ENCODE measurements at places on chromosomes 5 and 9.

- peak; percentile 46 for DNase-seq
These were observed 1.3 kb upstream of the NIPBL start for GRCh38 chr5:36875051-36875789.

GRCh38 chr5:174917976-174918554, 193.7 kb downstream of the MSX2 start:
- DNase-seq: no peak

GRCh38 chr9:80509358-80509757, 937.6 kb downstream of the TLE4 start:
- DNase-seq: no peak

DNA sequence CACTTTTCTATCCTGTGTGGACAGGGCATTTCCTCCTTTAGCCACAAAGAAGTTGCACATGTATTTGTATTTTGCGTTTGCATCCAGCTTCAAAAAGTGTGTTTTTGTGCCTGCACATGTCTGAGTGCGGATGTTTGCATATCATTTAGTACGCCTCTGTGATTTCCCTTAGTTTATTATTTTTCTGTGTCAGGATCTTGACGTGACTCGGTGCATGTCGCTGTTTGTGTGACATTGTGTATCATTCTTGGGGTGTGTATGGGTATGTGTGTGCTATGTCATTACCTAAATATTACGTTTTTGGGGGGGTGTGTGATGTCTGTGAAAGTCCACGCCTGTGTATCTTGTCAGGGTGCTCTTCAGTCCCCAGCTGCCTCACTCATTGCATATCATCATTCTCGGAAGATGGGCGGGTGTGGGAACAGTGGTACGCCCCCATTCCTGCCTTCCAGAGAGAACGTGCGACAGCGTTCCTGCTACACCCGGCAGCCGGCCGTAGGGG, 416 bp upstream of the PAIP2 start:
- no peak for DNase-seq

DNA sequence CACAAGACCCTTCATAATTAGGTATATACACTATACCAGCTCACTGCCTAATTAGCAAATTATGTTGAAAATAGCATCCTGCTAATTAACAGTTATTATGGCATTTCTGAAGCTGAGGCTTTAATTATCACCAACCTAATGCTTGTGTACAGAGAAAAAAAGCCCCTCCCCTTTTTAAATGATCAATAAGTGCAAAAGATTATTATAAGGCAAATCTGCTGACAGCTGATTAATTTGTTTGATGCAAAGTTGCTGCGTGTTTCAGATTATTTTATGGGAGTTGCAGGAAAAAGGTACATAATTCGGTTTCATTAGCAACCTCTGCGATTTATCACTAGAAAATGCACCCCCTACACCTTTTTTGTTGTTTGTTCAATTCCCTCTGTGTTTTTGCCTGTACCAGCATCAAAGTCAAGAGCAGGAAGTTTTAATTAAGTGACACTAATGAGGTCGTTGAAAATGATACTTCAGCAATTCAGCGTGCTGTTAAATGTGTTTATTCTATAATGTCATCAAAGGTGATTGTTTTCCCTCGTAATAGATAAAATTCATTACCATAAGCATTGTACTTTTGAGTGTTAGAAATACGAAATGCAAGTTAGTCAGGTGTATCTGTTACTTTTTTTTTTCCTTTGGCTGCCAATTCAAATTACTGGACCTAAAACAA, 170.0 kb downstream of the EBF1 start:
- no peak for DNase-seq

DNA sequence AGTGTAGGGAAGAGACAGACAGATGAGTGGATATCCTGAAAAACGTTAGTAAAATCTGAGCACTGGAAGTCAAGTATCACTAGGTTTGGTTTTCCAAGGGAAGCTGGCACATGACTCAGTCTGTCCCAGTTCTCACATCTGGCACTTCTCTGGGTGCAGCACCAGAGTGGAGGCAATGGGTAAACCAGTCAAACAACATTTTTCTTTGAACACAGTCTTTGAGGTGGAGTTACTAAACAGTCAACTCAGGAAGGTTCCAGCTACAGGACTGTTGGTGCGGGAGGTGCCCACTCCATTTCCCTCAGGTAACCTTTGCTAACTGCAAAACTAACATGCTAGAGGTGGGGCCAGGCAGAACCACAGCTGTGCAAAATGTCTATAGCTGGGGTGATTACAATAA, 301.4 kb upstream of the RFX3 start:
- no peak for DNase-seq

- DNase-seq: no peak
These were observed 366.9 kb upstream of the GRAMD2B start for GRCh38 chr5:126056352-126056751.

- no peak for DNase-seq
These were observed 93.7 kb downstream of the PAPPA start for GRCh38 chr9:116247284-116247683.

DNA sequence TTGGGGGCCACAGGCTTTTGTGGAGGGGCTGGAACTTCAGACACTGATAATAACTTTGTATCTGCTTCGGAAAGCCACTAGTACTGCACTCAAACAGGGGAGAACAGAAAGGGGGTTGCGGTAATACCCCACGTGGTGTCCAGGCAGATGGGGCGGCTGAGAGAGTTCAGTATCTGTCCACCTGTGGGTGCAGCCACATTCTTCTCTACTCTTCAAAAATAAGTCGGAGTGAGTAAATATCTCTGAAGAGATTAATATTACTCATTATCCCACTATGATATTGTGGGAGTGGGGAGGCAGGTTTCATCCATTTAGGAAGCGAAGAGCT, 102.1 kb upstream of the SSBP2 start:
- no peak for DNase-seq

GRCh38 chr9:112884101-112884500, 6.6 kb downstream of the SLC46A2 start:
- DNase-seq: no peak

DNA sequence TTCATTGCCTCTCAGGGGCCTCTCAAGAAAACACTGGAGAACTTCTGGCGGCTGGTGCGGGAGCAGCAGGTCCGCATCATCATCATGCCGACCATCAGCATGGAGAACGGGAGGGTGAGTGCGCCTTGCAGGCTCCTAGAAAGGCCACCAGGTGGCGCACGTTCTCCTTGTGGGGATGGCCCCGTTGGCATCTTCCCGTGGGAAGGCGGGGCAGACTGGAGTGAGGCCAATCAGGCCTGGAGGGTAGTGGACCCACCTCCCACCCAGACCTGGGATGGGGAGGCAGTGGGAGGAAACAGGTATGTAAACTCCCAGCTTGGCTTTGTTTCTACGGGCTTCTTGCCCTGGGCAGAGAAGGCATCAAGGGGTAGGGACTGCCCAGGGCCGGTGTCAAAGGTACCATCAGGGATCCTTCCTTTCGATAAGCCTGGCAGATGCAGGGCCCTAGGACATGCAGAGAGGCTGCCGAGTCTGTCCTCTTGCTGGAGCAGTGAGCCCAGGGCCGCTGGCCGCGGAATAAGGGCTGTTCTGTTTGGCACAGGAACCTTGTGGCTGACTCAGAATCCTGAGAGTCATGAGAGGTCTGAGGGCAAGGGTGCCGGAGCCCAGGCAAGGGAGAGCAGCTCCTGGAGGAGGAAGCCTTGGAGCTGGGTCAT, 18.9 kb upstream of the SPTLC1 start:
- peak; percentile 79 for DNase-seq

- no peak for DNase-seq
These were observed 80.1 kb upstream of the TNFAIP8 start for GRCh38 chr5:119275601-119276173.

GRCh38 chr9:3865141-3865772, 339.5 kb upstream of the RFX3 start:
- no peak for DNase-seq

DNA sequence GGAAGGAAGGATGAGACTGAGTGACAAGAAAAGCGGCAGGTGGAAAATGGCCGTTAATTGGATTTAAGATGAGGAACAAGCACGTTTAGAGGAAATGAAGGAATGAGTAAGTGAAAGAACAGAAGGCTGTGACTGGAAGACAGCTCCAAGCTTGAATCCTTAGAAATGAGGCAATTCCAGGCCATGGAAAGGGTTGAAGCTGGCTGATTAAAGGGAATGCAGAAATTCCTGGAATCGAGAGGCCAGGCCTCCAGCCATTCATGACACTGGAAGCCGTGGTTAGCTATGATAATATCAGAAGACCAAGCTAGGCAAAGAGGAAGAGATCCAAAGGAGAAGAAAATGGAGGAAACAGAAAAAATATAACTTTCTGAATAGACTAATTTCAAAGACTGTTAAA, 84.2 kb downstream of the ARL15 start:
- no peak for DNase-seq

DNA sequence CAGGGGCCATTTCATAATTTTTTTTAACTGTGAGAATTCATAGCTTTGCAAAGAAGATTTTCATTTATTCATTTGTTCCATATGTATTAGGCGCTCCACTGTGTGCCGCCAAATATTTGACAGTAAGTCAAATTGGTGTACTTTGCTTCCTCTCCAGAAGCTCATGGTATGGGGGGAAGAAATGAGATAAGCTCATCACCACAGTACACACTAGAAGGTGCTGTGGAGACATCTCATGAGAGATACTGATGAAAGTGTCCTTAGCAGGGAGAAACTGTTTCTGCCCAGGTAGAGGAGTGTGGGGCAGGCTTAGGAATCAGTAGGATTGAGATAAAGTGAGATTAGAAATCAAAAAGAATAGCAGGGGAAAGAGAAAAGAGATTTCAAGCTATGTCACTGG, 136.2 kb downstream of the CDH6 start:
- DNase-seq: no peak

- no peak for DNase-seq
These were observed 97.5 kb upstream of the SSBP2 start for GRCh38 chr5:81848362-81848880.

DNA sequence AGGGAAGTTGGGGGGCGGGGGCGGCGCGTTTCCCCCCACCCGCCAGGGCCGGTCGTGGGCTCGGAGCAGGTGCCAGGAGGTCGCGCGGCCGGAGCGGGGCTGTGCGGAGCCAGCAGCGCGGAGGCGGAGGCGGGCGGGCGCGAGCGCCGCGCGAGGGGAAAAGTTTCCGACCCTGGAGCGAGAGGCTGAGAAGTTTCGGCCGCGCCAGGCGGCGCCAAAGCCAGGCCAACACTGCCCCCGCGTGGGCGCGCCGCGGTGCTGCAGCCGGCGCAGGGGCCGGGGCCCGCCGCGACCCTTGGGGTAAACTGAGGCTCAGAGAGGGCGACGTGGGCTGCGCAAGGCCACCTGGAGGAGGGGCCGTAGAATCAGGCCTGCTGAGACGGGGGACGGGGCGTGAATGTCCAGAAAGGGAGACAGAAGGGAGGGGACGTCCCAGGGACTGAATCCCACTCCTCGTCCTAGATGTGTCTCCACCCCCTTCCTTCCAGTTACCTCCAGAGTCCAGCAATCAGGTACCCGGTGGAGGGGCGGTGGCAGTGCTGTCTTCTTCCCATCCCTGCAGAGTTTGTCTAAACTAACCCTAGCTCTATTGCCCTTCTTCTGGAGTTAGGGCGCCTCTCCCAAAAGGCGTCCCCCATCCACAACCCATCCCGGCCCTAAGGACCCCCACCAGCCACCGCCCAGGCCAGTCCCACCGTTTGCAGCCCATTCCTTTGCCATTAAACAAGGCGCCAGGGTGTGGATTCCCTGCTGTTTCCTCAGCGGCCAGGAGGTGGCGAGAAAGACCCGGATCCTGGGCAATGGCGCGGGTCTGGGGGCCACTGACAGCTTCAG, 10.2 kb downstream of the C9orf50 start:
- peak; percentile 81 for DNase-seq

DNA sequence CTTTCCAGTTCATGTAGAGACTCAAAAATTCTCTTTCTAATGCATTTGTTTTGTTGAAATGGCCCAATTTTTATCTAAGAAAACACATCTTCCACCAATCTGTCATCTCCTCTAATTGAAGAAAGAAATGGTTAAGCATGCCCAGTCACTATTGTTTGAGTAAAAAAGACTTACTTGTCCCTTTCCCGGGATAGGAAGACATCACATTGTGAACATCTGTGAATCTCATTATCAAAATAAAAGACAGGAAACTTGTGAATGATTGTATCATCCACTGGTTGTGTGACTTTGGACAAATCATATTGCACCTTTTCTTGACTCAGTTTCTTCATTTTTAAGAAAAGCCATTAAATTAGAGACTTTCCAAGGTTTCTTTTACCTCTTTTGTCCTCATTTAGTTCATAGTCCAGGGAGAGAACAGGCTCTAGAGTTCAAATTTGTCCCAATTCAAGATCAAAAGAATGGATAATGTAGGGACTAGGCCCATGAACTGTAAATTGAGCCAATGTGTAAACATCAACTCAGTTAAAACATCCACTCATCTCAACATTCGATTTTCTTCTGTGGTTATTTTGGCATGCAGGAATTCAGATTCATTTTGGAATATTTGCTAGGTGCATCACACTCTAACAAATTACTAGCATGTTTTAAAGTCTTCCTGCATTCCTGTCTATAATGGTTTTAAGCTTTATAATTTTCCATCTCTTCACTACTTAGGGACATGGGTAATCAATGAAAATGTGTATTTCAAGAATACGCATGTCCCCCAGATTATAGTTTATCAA, 838.0 kb upstream of the WWC1 start:
- no peak for DNase-seq

- no peak for DNase-seq
These were observed 129.9 kb downstream of the BOD1 start for GRCh38 chr5:173486355-173487225.

DNA sequence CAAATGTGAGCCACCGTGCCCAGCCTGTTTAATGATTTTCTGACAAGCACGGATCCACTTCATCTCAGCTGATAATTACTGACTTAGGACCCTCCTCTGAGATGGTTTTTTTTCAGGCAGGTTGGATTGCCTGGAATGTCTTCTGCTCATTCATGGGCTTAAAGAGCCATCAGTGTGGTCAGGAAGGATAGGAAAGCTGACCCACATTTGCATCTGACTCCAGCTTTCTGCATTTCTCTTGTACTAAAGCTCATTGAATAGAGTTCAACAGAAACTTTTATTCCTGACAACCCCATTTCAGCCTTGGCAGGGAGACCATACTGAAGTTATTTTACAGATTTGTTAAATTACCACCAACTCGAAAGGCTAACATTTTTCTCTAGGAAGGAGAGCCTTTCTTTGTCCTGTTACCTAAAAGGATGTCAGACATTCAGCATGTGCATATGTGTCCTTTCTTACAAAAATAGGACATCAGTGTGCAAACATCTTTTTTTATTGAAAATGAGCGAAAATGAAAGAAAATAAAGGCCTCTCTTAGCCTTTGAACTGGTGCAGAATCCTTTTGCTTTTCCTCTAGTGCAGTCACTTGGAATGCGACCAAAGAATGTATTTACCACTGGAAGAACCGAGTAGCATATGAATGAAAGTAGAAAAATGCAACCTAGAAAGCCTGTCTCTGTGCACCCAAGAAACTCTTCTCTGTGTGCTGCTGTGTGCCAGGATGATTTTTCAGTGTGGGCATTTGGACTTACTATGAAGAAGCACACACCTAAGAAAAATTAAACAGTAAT, 26.6 kb downstream of the ADCY2 start:
- DNase-seq: no peak

DNA sequence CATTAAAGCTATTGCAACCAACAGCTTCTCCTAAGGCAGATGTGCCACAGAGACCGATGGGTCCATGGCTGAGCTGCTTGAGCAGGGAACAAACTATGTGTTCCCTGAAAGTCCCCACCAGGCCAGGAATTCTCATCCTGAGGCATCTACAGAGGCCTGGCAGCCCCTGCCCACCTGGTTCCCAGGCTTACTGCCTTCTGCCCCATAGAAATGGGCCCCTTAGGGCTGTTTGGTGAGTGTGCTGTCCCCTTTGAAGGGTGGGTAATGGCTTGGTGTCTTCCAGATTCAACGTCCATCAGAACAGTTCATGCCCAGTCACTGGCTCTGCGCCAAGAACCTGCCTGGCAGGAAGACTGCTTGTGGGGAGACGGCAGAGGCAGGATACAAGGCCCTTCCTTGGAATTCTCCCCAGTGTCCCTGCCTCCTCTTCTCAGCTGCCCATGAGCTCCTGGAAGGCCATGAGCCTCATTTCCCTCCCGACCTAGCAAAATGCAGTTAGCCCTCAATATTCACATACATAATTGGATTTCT, 3.8 kb upstream of the COL27A1 start:
- no peak for DNase-seq
